Right atrium auricular region (tissue), 2 donors: ENCODE measurements at places on chromosomes 12 and 14. TPM values are rescaled to one million over a fixed set of nuclear protein-coding genes. Genes with fewer than 3 reads are reported as not detected.

LBHD2 gene
- not detected for total RNA-seq

DGLUCY gene
- total RNA-seq = 81.8 TPM

DENND5B gene
- 31.2 TPM for total RNA-seq

PA2G4 gene
- total RNA-seq = 116 TPM

IFNG-AS1 gene
- not detected for total RNA-seq

SCNN1A gene
- total RNA-seq = 2.7 TPM

LYZ gene
- total RNA-seq = 10.8 TPM

RND1 gene
- total RNA-seq = 0.70 TPM

GPRC5D gene
- total RNA-seq = not detected

DYRK2 gene
- total RNA-seq = 86.6 TPM

MIP gene
- not detected for total RNA-seq

DNA sequence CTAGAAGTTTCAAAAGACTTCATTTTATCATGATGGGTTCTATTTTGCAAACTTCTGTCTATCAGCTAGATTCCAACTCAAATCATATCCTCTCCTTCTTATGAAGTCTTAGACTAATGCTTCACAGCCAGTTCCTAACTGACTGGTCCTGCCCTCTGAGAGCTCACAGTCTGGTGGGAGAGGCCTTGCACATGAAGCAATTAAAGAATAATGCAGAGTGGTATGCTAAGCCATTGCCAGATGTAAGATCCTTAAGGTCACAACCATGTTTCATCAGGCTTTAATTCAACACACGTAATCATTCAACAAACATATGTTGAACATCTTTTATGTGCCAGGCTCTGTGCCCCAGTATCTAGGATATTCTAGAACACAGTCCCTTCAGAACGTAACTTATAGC lies 125.8 kb upstream of the TMPO start:
- no peak for DNase-seq

GRCh38 chr12:10339053-10339840 lies 31.6 kb downstream of the KLRD1 start:
- no peak for DNase-seq

- no peak for DNase-seq
Measured at GRCh38 chr12:131380965-131381705, 329.8 kb upstream of the SFSWAP start.

- no peak for DNase-seq
Measured at GRCh38 chr12:80766897-80767296, 50.2 kb downstream of the MYF5 start.

DNA sequence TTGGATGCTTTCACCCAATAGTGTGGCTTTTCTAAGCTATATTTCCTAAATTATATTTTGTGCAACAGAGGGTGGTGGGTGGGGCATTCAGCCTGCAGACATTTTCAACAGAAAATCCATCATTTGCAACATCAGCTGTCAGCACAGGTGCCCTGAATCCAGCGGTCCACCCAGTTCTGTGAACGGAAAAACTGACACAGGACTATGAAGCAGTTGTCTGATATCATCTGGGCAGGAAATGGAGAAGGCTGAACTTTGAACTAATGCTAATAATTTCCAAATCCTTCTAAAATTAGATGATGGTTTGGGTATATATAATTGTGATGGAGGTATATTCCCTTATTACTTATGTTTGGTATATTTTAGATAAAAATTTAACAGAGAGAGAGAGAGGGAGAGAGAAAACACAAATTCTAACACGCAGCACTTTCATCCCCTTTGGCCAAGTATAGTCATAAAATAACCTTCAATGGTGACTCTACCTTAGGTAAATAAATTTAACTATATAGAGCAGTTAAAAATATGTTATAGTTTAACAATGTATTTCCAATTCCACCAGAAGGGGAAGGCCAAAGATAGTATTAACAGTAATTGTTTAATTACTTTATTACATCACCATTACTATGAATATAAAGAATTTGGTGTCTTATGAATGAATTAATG lies 58.3 kb upstream of the PTPRB start:
- DNase-seq = no peak

- DNase-seq = no peak
Measured at GRCh38 chr12:112463478-112463877, 44.7 kb downstream of the PTPN11 start.

DNA sequence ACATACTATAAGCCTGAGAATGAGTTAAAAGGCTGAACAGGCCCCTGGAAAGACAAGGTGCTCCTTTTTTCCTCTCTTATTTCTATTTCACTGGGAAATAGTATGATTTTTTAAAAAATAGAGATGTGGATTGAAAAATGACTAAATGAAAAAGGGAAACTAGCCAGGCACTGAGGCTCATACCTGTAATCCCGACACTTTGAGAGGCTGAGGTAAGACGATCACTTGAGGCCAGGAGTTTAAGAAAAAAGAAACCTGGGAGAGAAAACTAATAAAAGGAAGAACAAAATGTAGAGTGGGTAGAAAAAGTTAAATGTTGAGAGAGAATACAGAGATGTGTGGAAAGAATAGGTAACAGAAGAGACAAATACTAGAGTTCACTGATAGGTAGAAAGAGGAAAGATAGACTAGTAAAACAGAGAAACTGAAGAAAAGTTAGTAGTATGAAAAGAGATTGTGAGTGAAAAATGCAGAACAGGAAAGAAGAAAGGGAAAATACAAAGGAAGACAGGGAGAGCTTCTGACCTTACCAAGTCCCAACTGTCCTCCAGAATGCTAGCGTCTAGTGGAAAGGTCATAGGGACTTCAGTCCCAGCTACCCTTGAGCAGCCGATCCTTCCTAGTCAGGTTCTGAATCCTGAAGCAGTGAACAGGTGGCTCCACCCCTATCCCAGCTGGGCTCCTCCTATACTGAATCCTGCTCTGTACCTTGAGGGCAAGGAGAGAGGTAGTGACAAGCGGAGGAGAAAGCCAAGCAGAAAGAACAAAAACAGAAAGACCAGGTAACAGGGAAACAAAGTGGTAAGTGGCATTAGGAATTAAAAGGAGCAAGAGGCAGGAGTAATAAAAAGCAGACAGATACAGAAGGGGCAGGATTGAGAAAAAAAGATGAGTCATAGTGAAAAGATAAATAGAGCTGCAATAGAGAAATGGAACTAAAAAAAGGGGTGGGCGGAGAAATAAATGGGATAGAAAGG lies 7.3 kb downstream of the TMEM116 start:
- DNase-seq = no peak

DNA sequence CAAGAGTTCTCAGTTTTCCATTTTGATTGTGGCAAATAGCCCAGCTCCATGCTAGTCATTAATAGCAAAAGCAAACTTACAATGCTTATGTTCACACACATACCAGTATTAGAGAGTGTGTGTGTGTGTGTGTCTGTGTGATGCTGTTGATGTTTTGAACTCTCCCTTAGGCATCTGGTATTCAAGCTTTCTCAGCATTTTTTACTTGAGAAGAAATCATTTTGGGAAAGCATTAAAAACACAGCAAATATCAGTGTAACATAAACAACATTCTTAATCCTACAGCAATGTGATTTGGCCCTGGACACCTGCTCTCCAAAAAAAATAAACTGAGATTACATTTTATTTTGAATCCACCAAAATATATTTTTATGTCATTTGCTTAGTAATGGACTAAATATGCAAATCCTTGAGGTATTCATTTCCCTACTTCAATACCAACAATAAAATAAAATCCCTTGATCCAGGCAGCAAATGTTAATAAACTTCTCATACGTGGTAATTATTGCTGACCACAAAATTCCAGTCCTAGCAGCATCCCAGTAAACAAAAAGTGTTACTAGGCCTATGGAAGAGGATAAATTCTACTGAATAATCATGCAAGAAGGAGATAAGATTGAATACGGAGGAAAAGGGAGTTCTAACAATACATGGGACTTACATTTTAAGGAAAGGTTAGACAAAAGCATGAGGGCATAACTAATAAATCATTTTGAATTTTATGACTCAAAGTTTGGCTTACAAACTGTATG lies 249.5 kb upstream of the CLEC14A start:
- DNase-seq = no peak

- no peak for DNase-seq
Measured at GRCh38 chr12:96501133-96501761, 11.9 kb downstream of the CFAP54 start.

GRCh38 chr14:21026988-21027315 lies 2.1 kb upstream of the NDRG2 start:
- DNase-seq = peak; percentile 62

GRCh38 chr12:99544457-99544856 lies 103.1 kb upstream of the GARIN6 start:
- DNase-seq = no peak

GRCh38 chr14:105761842-105762241 lies 235.5 kb downstream of the TMEM121 start:
- DNase-seq = no peak

DNA sequence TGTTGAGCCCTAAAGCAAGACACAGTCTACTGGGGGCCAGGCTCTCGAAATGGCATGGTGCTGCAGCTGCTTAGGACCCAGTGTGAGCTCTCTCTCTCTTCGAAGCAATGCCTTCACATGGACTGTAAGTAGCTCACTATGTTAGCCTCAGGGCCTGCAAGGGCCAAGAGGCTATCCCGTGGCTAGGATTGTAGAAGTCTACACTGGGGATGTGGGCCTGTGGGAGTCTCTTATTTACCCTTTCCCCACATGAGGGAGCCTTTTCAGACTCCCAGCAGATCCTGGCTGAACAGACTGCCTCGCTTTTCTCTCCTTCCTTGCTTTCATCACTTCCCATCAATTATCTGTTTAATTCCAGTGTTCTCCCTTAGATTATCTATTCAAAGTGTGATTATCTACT lies 101.4 kb downstream of the GPR65 start:
- no peak for DNase-seq

DNA sequence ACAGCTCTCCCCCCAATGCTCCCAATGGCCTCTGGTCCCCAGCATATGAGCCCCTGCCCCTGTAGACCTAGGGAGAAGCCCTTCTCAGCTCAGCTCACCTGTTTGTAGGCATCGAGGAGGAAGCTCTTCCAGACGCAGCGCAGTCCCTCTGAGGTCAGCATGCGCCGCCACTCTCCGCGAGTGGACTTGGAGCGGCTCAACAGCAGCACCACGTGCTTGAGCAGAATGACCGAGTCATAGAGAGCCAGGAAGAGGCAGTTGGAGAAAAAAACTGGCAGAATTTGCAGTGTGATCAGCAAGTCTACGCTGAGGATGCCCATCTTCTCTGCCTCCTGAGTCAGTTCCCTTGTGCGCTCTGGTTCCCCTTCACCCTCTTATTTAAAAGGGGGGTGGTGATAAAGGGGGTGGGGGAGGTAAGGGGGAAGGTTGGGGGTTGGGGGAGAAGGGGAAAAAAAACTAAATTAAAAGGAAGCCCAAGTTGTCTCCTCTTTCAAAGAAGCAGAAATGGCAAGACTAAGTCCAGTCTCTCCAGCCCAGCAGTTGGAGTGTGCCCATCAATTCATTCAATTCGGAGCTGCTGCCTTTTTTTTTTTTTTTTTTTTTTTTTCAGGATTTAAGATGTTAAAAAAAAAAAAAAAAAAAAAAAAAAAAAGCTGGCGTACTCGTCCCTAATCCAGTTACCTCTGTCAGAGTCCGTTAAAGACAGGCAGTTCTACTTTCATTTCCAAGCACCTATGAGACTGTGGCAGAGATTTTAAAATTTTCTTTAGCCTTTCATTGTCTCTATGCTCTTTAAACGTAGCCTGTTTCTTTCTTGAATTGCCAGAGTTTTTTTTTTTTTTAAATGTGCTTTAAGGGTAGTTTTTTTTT lies at the start of gene DIO2:
Gene DIO2 (minus strand): TSS at position 352 of the 870 bp plus-strand sequence. CDS start 32 bp downstream, at position 320.
- DNase-seq = no peak

GRCh38 chr12:90207799-90208198 lies 499.2 kb upstream of the ATP2B1 start:
- no peak for DNase-seq

- DNase-seq = no peak
Measured at GRCh38 chr14:32403021-32403420, 73.9 kb downstream of the AKAP6 start.

GRCh38 chr12:122030424-122031035 lies 8.8 kb downstream of the BCL7A start:
- no peak for DNase-seq

- DNase-seq = no peak
Measured at GRCh38 chr12:53577941-53578352, 48.2 kb downstream of the ATF7 start.

- no peak for DNase-seq
Measured at GRCh38 chr12:92987846-92988621, 58.9 kb upstream of the EEA1 start.

DNA sequence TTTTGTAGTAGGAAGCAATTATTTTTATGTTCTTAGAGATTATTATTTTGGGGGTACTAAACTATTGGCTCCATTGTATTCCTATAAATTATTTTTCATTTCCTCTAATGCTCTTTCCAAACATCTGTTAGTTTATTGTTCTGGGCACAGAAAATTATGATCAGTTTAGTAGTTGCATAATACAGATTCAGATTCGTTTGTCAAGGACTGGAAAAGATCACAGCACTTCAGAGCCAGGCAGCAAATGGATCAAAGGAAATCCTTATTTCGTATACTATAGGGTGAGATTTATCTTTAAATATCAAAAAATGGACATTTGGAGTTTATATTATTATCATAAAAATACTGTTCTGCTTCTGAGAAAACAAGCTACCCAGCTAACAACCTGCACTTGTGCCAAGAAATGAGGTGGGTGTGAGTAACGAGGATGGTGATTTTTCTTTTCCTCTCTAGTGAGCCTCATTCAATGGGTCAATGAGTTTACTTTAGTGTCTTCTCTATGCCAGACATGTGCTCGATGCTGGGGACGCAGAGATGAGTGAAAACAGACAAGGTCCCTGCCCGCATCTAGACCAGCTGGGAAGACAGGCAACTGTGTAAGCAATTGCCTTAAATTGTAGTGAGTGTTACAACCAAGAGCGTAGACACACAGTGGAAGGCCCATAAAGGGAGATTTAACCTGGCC lies 208.6 kb upstream of the PLXNC1 start:
- no peak for DNase-seq

GRCh38 chr12:124395986-124396385 lies 101.1 kb downstream of the RFLNA start:
- DNase-seq = no peak

DNA sequence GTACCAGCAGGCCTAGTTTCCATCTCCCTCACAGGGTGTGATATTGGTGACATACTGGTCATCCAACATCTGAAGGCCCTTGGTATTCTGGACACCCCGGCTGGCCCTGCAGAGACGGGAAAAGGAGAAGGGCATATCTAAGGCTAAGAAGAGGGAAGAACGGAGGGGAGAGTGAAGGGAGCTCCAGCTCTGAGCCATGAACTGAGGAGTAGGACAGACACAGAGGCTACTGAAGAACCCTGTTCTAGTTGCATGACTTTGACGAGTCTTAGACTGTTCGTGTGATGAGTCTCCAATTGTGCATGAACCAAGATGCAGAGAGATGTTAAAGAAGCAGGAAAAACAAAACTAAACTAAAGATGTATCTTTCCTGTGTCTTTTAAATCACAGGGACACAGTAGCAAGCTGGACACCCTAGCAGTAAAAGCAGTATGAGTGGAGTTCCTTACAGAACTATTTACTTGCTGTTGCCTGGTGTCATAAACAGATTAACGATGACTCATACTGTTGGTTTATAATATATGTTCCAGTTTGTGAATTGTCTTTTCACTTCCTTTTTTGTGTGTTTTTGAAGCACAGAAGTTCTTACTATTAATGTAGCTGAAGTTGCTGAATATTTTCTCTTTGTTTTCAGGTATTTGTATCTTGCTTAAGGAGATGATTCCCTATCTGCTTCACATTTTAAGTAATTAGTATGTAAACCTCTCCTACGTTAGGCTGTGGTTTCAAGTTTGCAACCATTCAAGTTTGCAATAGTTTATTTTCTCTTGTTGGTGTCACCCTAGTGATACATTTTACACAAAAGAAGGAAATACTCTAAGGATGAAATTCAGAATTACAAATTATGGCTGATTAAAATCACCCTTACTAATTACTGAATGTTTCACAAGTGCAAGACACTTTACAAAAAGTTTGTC lies 15.7 kb downstream of the FAR2 start:
- DNase-seq = no peak
